Activated gamma-delta T cell treated with anti-CD3 and anti-CD28 coated beads, Interleukin-2, amount 50 U/mL, for 16 hours (primary cell): ENCODE measurements at places on chromosomes 7 and 10.

DNA sequence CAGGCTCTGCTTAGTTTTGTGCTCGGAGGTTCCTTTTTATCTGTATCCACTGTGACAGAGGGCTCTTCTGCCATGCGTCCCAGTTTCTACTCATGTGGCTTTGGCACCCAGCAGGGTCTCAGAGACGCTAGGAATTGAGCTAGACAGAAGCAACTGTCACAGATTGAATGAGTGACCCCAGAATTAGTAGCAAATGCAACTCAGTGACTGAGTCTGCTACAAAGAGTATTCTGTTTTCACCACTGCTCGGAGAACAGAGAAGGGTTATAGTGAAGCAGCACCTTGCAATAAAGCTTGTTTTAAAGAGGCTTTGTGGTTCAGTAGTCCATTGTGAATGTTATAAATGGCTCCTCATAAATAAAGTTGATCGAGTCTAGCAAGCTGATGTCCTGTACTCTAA is 113.2 kb downstream of the DNAH11 start:
- no peak for DNase-seq

DNA sequence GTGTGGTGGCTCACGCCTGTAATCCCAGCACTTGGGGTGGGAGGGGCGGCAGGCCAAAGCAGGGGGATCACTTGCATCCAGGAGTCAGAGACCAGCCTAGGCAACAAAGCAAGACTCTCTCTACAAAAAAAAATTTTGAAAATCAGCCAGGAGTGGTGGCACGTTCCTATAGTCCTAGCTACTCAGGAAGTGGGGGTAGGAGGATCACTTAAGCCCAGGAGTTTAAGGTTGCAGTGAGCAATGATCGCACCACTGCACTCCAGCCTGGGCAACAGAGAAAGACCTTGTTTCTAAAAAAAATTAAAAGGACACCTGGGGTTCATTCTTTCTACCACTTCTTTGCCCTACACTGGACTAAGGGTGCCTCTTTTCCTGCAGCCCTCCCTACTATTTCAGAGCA is 15.1 kb downstream of the WAPL start:
- no peak for DNase-seq

DNA sequence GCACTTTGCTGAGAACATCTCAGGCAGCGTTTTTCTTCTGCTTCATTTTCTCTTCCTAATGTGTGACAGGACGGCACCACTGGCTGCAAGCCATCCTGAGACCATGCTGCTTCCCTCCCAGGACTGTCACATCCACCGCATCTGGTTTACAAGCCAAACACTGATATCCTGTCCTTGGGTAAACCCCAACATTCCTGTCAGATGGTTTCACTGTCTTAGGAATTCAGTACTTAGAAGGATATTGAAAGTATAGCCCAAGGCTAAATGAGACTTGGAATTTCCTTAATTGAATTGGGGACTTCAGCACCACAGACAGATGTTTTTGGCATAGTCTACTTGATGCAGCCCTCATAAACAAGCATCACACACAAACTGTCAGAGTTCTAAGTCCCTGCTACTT is 74.2 kb upstream of the PLXNA4 start:
- DNase-seq, result no peak

GRCh38 chr7:80686576-80686975 is 48.1 kb downstream of the CD36 start:
- no peak for DNase-seq

DNA sequence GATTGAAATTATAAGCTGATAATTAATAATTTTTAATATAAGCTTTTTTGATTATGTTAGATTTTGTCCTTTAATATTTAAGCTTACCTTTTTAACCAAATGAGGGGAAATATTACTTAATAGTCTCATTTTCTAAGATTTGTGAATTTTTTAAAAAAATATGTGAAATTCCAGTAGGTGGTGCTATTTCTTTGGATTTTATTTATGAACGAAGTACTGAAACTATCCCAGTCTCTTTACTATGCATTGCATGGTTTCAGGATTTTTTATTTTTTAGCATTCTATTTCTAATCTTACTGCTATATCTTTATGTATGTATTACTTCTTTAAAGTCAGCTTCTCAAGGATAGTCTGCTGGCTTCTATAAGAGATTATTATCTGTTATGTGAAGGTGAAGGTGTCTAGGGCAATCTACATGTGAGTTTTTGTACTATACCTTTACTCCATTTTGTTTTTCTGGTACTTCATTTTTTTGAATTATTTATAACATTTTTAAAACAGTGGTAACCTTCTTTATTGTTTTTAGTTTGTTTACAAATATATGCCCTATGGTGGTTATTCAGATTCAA is 78.3 kb downstream of the ATRNL1 start:
- DNase-seq, result no peak

GRCh38 chr10:100600218-100600617 is 64.5 kb downstream of the HIF1AN start:
- DNase-seq, result no peak

GRCh38 chr10:7559386-7559785 is 107.4 kb downstream of the ITIH5 start:
- no peak for DNase-seq

- no peak for DNase-seq
Observed at GRCh38 chr7:1114505-1114904, 26.6 kb downstream of the GPER1 start.

- DNase-seq, result no peak
Observed at GRCh38 chr10:128306535-128306934, 180.3 kb upstream of the MKI67 start.

- no peak for DNase-seq
Observed at GRCh38 chr7:67100956-67101361, 104.3 kb downstream of the TYW1 start.

DNA sequence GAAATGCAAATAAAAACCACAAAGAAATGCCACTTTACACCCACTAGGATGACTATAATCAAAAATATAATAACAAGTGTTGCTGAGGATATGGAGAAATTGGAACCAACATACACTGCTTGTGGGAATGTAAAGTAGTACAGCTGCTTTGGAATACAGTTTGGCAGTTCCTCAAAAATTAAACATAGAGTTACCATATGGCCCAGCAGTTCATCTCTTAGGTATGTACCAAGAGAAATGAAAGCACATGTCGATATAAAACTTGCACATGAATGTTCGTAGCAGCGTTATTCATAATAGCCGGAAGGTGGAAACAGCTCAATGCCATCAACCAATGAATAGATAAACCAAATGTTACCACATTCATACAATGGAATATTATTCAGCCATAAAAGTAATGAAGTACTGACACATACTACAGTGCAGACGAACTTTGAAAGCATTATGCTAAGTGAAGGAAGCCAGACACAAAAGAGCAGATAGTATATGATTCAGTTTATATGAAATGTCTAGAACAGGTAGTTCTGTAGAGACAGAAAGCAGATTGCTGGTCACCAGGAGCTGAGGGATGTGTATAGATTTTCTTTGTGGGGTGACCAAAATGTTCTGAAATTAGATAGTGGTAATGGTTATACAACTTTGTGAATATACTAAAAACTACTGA is 12.4 kb downstream of the BCAP29 start:
- no peak for DNase-seq

DNA sequence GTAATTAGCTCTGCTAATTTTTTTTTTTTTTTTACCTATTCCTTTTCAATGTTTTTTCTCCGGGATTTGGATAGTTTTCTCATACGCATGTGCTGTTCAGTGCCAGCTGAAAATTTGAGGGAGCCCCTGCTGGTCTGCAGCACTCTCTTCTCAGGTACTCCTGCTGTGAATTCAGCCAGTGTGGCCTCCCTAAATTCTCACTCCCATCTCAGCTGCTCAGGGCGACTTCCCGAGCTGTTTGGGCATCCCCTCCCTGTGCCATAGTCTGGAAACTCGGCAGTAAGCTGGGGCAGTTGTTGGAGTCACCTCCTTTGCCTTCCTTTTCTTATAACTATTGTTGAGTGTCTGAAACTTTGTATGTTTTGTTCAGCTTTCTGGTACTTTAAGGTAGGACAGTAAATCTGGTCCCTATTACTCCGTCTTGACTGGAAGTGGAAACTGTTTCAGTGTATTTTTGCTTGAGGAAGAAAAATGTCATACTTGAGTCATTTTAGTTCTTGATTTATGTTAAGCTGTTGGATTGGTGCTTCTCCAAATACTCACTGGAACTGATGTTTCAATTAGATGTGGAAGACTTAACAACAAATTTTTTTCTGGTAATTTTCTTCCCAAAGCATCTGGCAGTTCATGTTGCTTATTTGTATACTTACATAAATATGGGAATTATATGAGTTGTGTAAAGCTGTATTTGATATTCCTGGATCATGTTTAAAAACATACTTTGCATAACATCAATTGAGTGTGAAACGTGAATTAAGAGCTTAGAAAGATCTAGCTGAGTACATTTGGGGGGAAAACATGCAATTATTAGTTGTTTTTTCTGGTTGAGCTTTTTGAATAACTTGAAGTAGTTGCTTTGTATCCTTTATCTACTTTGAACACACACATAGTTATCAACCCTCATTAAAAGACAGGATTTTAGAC is 33.7 kb downstream of the MINPP1 start:
- DNase-seq, result no peak

DNA sequence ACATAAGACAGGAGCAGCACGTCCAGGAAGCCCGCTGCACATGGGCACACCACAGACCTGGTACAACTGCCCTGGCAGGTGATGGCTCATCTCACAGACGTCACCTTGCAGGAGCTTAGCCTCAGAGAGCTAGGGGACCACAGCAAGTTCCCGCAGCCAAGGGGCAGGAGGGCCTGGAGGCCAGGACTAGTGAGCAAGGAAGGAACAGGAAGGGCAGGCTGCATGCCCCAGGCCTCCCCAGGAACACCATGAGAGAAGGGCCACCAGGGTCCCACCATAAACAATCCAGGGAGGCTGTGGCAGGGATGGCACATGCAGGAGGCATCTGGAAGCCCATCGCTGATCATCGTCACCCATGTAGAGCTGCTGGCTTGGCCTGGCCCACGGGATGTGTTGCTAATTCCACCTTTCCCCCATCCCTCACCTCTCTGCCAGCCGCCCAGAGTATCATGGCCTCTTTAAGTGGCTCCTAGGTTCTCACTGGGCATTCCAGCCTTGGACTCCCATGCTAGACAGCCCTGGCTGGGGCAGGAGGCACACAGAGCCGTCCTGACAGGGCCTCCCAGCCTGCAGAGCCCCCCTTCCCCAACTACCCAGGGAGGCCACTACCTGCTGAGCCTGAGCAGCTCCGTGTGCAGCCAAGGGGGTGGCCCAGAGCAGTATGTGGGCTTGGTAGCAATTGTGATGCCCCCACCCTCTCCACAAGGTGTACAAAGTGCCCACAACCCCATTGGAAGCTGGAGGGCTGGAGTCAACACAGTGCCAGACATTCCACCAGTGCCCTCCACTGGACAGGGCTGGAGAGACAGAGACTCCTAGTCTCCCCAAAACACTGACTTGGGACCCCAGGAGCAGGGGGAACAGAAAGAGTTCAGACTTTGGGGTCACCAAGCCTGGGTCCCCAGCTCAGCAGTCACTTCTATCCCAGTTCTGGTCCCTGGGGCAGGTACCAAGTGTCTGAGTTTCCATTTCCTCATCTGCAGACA is 35.5 kb downstream of the GRID1 start:
- DNase-seq, result no peak

GRCh38 chr7:73734619-73735527 is 3.7 kb downstream of the ABHD11 start:
- DNase-seq, result peak; percentile 72

DNA sequence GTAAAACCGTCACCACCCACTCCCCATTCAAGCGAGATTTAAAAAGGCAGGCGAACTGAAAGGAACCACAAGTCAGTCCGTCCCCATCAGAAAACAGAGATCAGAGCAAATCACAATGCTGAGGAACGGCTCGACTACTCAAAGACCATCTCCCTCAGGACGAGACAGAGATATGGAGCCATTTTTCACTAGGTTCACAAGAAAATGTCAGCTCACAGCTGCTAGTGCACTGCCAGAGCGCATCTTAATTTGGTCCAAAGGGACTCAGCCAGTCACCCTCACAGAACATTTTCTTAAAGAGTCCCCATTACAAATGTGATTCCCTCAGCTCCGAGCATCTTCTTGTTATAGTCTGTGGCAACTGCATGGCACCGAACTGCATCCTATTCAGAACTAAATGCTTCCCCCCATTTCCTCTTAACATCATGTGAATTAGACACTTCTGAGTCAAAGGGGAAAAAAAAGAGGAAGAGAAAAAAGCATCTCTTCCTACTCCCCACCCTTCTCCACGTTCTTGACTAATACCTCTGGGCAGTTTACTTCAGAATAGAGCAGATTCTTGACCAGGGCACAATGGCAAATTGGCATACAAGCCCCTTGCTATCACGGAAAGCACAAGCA is 683.9 kb downstream of the MAGI2 start:
- no peak for DNase-seq

GRCh38 chr7:40492946-40493345 is 358.1 kb downstream of the SUGCT start:
- DNase-seq, result no peak

GRCh38 chr7:112886208-112886607 is 96.0 kb upstream of the TMEM168 start:
- no peak for DNase-seq

- DNase-seq, result no peak
Observed at GRCh38 chr7:33547880-33548279, 357.5 kb upstream of the BMPER start.

DNA sequence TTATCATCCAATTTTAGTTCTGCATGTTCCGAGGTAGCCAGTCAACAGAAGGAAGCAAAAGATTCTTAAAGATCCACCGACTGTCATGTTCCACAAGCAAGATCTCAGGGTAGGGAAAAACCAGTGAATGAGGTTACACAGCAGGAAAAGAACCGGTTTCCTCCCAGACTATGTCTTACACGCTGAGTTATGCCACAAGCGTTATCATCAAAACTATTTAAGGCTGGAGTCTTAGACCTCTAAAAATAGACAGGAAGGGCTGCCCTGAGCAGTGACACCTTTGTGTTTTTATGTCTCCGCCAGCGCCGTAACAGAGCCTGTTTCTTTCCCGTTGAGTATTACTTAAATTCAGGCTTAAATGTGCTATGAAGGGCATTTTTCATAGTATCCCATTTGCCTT is 48.3 kb downstream of the PROSER2 start:
- no peak for DNase-seq

GRCh38 chr10:133110133-133110532 is 22.4 kb downstream of the ADGRA1 start:
- DNase-seq, result no peak

DNA sequence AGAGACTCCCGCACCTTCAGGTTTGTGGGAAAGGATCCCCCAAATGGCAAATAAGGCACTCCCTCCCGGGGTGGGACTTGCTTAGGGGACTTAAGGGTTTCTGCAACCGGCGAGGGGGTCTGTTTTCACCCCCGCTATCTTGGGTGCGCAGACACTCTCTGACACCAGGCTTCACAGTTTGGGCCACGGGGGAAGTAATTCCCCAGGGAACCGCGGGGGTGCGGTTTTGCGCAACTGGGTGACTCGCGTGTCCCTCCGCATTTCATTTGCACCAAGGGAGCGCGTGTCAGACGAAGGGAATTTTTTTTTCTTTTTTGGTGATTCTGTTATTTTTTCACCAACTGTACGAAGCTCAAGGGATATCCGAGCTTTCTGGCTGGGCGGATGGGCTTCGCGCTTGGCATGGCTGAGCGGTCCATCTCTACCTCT is 1.7 kb downstream of the GRM8 start:
- no peak for DNase-seq
